ENCODE measurements at places on chromosomes 11 and 22.

- DNase-seq, result no peak
Observed at GRCh38 chr11:370070-370941, 1.0 kb downstream of the B4GALNT4 start.

DNA sequence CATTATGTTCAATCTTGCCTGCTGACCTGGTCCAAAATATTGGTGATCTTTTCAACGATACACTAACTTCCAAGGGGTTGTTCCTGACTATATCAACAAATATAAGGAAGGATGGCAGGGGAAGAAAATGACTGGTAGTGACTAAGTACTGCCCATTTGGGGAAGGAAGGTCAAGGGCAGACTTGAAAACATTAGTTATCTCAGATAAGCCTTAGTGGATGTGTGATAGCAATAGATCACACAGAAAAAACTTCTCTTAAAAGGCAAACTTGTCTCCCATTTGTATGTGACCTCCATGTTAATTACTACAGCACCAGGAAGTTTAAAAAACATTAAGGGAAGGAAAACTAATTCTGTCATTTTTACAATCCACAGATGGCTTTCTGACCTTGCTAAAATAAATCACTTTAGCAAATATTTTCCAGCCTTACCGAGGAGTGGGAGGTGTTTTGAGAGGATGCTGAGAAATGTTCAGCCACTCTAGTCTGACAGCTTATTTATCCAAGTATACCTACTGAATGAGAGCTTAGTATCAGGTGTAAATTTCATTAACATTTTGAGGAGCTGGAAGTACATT is 88.2 kb upstream of the DDI1 start:
- no peak for DNase-seq

GRCh38 chr11:125404157-125404810 is 91.8 kb downstream of the FEZ1 start:
- no peak for DNase-seq

- no peak for DNase-seq
Observed at GRCh38 chr11:1113405-1114201, 38.9 kb downstream of the MUC2 start.

DNA sequence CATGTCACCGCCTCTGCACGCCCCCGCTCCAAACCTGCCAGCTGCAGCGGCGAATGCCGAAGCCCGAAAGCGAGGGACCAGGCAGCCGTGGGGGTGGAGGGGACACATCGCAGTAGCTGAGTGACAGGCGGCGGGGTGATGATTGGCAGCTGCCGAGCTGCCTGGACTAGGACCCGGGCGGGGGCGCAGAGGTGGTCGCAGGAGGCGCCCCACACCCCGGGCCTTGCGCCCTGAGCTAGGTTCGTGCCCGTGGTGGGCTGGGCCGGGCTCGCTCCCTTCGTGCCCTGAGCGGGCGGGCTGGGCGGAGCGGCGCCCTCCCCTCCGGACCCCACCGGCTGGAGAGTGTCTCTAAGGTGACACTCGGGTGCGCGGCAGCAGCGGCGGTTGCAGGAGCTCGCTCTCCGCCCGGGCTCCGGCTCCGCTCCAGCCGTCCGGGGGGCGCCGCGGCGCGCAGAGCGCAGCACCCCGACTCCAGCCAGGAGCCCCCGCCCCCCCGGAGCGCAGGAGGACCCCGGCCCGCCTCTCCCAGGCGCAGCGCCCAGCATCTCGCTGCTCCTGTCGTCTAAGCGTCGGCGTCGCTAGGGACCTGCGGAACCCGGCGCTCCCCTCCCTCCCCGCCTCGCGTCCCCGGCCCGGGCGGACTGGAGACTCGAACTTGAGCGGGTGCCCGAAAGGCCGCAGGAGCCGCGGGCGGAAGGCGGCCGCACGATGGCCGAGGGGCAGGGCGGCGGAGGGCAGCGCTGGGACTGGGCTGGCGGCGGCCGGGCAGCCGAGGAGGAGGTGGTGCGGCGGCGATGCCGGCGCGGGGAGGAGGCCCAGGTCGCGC is 14.5 kb upstream of the DGKZ start:
- peak; percentile 66 for DNase-seq

DNA sequence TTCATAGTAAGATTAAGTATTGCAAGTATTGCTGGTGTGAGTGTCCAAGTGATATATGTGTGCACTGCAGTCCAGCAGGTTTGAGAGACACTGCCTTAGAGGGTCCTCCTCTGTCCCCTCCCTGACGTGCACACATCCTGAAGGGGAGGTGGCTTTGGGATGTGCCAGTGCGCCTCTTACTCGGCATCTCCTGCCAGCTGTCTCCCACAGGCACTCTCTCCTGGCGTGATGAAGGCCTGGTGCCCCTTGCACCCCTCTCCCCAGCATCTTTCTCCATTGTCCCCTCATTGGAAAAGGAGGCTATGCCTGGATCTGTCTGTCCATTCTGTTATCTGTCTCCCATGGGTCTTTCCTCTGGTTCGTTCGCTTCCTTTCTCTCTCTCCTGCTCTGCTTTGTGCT is 24.2 kb downstream of the GTPBP1 start:
- no peak for DNase-seq
